SJSA1 (cell line): ENCODE measurements at places on chromosomes 6 and 20. TPM values are rescaled to one million over a fixed set of nuclear protein-coding genes. Genes with fewer than 3 reads are reported as not detected.

The FAM135A gene
- 9.9 and 13.6 TPM in 2 replicates for total RNA-seq

DNA sequence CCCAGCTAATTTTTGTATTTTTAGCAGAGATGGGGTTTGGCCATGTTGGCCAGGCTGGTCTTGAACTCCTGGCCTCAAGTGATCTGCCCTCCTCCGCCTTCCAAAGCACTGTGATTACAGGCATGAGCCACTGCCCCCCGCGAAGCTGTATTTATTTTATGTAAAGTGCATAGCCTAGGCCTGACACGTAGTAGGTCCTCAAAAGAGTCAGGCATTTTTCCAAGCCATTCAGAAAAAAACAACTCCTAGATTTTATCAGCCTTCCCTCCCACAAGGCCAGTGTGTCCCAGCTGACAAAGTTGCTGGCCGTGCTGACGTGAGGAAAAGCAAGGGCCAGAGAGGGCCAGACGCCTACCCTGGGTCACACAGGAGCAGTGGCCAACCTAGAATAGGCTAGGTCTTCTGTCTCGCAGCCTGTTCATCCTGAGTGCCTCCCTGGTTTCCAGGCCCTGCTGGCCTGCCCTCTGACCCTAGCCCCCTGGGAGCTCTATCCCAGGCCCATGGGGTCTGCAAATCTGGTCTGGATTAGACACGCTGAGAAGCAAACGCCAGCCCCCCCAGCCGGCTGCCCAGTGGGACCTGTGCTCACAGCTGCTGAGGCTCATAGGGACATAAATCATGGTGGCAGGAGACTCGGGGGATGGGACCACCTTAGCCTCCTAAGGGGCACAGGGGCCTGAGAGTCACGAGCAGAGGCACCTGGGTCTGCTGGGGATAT, 11.8 kb downstream of the TCF15 start:
- H3K36me3 ChIP-seq: no peaks in the 10 kb centered on the region
- H3K4me3 ChIP-seq: no peak overlapping the region
- H3K27ac ChIP-seq: no peak overlapping the region
- no peaks in the 10 kb centered on the region for H3K4me1 ChIP-seq
- H3K27me3 ChIP-seq: no peaks in the 10 kb centered on the region; the same call in 1 of the 2 replicates

DNA sequence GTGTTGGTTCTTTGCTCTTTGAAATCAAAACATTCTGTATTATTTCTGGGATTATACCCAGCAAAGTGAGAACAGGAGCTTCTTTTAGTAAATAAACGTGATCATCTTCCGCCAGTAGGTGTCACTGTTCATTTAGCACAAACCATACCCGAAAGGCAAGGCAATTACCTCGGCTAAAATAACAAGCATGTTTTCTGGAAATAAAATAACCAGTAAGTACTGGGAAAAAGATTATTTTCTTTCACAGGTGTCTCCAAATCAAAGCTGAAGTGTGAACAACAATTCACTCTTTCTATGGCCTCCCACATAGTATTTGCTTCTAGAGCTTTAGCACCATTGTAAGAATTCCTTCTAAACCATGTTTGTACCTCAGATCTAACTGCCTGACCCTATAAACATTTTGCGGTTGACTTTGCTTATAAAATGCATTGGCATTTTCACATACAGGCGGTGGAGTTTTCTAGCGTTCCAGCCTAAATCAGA, 144.6 kb upstream of the AGPAT4 start:
- H3K36me3 ChIP-seq: no peaks in the 10 kb centered on the region
- peak; percentile 77 for DNase-seq
- peaks cover 41% of the 10 kb centered on the region for H3K4me1 ChIP-seq
- H3K4me3 ChIP-seq: no peak overlapping the region
- peak overlapping the region; percentile 93 for H3K27ac ChIP-seq
- no peaks in the 10 kb centered on the region for H3K27me3 ChIP-seq

- H3K27me3 ChIP-seq: 0 out of 2 replicates have a peak, but pooled peaks cover 7% of the 10 kb centered on the region
- H3K36me3 ChIP-seq: no peaks in the 10 kb centered on the region
- no peak overlapping the region for H3K27ac ChIP-seq
- no peak for DNase-seq
- peaks cover 4% of the 10 kb centered on the region for H3K4me1 ChIP-seq
These were observed 18.3 kb downstream of the BPIFB1 start for GRCh38 chr20:33301192-33301930.

GRCh38 chr20:4787820-4788219, 66.1 kb downstream of the PRND start:
- H3K4me3 ChIP-seq: no peak overlapping the region
- DNase-seq: no peak
- no peaks in the 10 kb centered on the region for H3K4me1 ChIP-seq
- no peaks in the 10 kb centered on the region for H3K36me3 ChIP-seq
- no peak overlapping the region for H3K27ac ChIP-seq

The CALHM5 gene
- total RNA-seq: 6.2 and 7.2 TPM in 2 replicates

- no peaks in the 10 kb centered on the region for H3K4me1 ChIP-seq
- DNase-seq: no peak
- H3K4me3 ChIP-seq: no peak overlapping the region
- no peaks in the 10 kb centered on the region for H3K36me3 ChIP-seq
- H3K27ac ChIP-seq: no peak overlapping the region
These were observed 622.6 kb upstream of the SLC35B3 start for GRCh38 chr6:9057937-9058336.

The THBD gene
- 4.2 and 4.7 TPM in 2 replicates for total RNA-seq

GRCh38 chr20:53738039-53738944, 144.7 kb upstream of the ZNF217 start:
- H3K27me3 ChIP-seq: no peaks in the 10 kb centered on the region
- H3K4me1 ChIP-seq: peaks cover 58% of the 10 kb centered on the region
- H3K36me3 ChIP-seq: no peaks in the 10 kb centered on the region
- H3K4me3 ChIP-seq: peak overlapping the region; percentile 12
